Smooth muscle cell of trachea (primary cell): ENCODE measurements at places on chromosomes 12 and 14. TPM values are rescaled to one million over a fixed set of nuclear protein-coding genes. Genes with fewer than 3 reads are reported as not detected.

Gene RAB35
- 22.0 and 40.4 TPM in 2 replicates for total RNA-seq

Gene AICDA
- not detected in 2 replicates for total RNA-seq

Gene NFATC4
- total RNA-seq: 108 and 149 TPM in 2 replicates

Gene SLC25A47
- total RNA-seq: not detected in 2 replicates

Gene P3H3
- 121 and 150 TPM in 2 replicates for total RNA-seq

Gene FOXN4
- total RNA-seq: not detected in 2 replicates

Gene ANAPC5
- 139 and 167 TPM in 2 replicates for total RNA-seq

Gene ATL1
- total RNA-seq: 10.3 and 13.8 TPM in 2 replicates

Gene GUCY2C
- total RNA-seq: not detected in 2 replicates

Gene HSPB8
- total RNA-seq: 9.0 and 26.8 TPM in 2 replicates

Gene OR11H6
- total RNA-seq: not detected in 2 replicates

Gene BDKRB1
- 9.7 and 37.2 TPM in 2 replicates for total RNA-seq

Gene CTSG
- total RNA-seq: not detected in 2 replicates
